NCI-H1092 treated with DMSO at 0.1 percent for 48 hours (cell line): ENCODE measurements at places on chromosomes 16 and 17.

GRCh38 chr17:33902901-33903449 lies 352.1 kb upstream of the CCL2 start:
- no peak for DNase-seq

DNA sequence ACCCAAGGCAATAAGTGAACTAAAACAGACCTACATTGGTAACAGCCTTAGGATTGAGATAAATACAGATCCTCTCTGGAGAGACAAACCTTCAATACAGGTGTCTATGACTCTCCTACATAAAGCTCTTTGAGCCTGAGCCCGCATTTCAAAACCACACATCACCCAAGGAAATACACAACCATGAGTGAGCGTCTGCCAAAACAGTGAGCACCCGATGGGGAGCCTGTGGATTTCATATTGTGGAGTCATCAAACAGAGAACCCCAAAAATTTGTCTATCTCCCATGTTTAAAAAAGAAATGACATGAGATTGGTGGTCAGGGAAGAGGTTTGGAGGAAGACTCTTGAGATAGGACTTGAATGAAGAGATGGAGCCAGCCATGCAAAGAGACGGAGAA lies 102.2 kb upstream of the LHX1 start:
- no peak for DNase-seq

GRCh38 chr17:68085771-68086381 lies 50.3 kb downstream of the KPNA2 start:
- no peak for DNase-seq

- no peak for DNase-seq
Observed at GRCh38 chr16:31700530-31701388, 172.8 kb upstream of the ZNF267 start.

GRCh38 chr17:47192554-47192953 lies 3.5 kb upstream of the CDC27 start:
- DNase-seq, result peak; percentile 55

GRCh38 chr17:45320931-45321461 lies 4.2 kb upstream of the MAP3K14 start:
- no peak for DNase-seq

- no peak for DNase-seq
Observed at GRCh38 chr17:62657690-62658089, 30.2 kb downstream of the MRC2 start.
